ENCODE measurements at places on chromosomes 5 and 9.

DNA sequence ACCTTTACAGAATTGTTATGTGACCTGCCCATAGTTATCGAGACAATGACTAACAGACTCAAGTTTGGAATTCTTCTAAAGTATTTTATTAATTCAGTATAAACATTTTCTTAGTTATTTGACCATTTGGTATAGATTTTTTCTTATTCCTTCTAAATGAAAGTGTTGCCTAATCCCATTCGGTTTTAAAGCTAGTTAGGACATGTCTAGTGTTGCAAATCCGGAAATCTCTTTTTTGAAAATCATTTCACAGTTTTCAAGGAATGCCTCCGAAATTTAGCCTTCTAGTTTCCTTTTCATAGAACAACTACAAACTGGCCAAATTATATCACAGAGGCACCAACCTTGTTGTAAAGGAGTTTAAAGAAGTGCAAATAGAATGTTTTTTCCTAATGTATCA is 171.8 kb downstream of the XRCC4 start:
- DNase-seq, result no peak

DNA sequence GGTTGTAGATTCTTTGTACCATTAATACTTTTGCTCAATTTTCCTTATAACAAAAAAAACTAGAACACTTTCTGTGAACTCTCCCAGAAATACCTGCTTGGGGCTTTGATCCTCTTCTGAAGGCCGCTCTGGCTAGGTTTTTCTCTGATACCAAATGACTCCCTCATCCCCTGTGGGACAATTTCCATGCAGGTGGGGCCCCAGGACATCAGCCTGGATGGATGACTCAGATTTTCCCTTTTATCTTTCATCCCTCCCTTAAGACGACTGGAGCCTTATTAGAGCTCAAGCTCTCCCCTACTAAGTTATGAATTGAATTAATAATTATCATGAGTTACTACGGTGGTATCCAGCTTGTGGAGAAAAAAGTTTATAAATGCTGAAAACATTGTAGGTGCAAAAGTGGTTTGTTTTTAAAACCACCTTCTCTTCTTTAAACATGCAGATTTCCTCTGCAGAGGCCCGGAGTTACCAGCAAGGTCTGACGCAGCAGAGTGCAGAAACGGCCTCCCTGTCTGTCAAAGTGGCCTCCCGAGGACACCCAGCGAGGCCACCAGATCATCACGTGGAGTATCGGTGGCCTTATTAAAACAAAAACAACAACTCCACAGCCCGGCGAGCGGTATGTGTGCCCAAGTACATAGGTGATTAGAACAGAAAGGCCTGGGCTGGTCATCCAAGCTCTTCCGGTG is 50.8 kb upstream of the IRX4 start:
- DNase-seq, result no peak

- DNase-seq, result no peak
These were observed 54.1 kb downstream of the DAPK1 start for GRCh38 chr9:87551772-87552217.

- DNase-seq, result no peak
These were observed 437.9 kb upstream of the PAPPA start for GRCh38 chr9:115715666-115716065.

Data from right atrium auricular region (tissue), 2 donors.